ENCODE measurements at places on chromosomes 6 and 20.

DNA sequence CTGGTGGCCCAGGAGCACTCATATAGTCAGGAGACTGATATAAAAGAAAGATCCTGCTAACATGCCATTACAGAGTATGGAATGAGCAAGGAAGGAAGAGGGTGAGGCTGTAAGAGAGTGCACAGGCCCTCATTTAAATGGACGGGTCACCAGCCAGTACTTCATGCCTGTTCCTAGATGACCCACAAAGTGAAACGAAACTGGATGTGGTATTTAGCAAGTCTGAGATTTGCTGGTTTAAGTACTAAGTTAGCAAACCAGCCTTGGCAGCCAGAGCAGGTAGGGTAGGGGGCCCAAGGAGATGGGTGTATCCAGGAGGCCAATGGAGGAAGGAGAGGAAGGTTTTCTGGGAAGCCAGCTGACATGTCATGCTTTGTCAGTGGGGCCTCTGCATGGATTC, 15.9 kb downstream of the NT5E start:
- DNase-seq = no peak

GRCh38 chr6:19156443-19156842, 680.7 kb upstream of the ID4 start:
- no peak for DNase-seq

DNA sequence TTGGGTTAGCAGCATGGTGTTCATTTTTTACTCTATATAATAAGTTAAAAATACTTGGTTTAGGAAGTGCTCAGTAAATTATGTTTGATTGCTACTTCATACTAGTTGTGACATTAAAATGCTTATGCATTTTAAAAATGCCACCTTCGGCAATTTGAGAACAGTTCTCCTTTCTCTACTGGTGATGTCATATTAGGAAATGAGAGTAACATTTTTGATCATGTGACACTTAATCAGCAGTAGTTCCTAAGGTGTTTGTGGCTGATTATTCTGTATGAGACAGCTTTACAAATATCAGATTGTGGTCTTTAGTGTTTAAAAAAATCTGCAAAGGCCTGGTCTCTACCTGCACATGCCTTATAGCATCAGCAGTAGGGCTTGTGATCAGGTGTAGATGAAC, 4.4 kb downstream of the GZF1 start:
- no peak for DNase-seq

- DNase-seq = no peak
Measured at GRCh38 chr6:69789578-69789977, 7.2 kb downstream of the LMBRD1 start.

- DNase-seq = no peak
Measured at GRCh38 chr20:61609461-61609860, 357.4 kb downstream of the CDH4 start.

Measured in activated CD4-positive, alpha-beta T cell treated with anti-CD3 and anti-CD28 coated beads for 4 hours (primary cell).